Stimulated activated CD4-positive, alpha-beta T cell treated with anti-CD3 and anti-CD28 coated beads, Interleukin-15, amount 100 ng/mL, for 48 hours (primary cell): ENCODE measurements at places on chromosomes 16 and 17.

GRCh38 chr17:8709006-8709405 lies 35.6 kb downstream of the CCDC42 start:
- no peak for DNase-seq

DNA sequence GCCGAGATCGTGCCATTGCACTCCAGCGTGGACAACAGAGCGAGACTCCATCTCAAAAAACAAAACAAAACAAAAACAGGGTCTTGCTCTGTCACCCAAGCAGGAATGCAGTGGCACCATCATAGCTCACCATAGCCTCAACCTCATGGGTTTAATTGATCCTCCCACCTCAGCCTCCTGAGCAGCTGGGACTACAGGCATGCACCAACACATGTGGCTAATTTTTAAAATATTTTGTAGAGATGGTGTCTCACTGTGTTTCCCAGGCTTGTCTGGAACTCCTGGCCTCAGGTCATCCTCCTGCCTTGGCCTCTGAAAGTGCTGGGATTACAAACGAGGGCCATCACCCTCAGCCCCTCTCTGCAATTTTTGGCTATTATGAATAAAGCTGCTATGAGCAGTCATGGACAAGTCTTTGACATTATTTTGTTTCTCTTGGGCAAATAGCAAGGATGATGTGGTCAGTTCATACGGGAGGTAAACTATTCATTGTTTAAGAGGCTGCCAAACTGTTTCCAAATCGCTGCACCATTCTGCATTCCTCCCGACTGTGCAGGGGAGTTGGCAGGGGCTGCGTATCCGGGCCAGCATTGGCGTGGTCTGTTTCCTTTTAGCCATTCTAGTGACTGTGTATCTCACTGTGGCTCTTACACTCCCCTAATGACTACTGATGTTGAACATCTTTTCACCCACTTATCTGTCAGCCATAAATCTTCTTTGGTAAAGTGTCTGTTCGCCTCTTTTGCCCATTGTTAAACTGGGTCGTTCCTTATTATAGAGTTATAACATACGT lies 21.1 kb downstream of the EIF4A3 start:
- no peak for DNase-seq

GRCh38 chr17:14827396-14827919 lies 437.7 kb downstream of the PMP22 start:
- no peak for DNase-seq

DNA sequence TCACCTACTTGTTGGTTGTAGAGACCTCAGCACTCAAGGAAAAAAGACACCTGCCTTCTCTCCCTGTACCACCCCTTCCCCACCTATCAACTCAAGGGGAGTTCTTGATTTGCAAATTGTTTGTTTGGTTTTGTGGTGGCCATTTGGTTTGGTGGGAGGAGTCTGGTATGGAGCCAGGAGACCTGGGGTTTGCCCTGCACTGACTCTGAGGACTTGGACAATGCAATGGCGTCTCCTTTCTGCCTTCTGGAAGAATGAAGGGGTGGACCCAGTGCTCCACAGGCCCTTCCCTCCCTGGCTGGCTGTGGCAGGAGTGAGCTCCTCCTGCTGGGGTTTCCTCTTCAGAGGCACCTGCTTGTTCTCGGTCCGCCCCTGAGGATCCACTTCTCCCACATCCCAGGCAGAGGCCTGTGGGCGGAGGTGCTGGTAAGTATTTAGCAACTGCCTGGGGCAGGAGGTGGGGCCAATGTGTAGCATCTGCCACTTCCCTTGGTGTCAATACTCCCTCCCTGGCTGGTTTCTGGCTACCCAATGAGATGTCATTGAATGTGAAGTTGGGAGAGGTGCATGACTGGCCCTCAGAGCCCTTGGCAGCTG lies 164.5 kb downstream of the NTN1 start:
- DNase-seq: no peak

GRCh38 chr16:11079652-11080187 lies 135.4 kb downstream of the CLEC16A start:
- DNase-seq: no peak

DNA sequence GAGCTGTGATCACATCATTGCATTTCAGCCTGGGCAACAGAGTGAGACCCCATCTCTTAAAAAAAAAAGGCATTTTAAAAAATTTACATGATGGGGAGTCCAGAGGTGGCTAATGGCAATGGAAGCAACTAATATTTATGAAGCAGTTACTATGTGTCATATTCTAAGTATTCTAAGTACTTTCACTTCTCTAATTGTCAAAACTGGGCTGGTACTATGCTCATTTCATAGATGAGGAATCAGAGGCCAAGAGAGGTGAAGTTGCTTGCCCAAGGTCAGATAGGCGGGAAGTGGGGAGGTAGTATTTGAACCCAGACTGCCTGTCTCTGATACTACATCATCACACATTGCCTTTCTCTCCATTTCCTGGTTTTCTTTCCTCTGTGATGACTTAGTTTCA lies 50.7 kb downstream of the SLC5A11 start:
- no peak for DNase-seq

GRCh38 chr16:86732621-86733295 lies 154.4 kb downstream of the FOXL1 start:
- DNase-seq: no peak

GRCh38 chr17:79294459-79295071 lies 219.9 kb downstream of the ENGASE start:
- DNase-seq: no peak

DNA sequence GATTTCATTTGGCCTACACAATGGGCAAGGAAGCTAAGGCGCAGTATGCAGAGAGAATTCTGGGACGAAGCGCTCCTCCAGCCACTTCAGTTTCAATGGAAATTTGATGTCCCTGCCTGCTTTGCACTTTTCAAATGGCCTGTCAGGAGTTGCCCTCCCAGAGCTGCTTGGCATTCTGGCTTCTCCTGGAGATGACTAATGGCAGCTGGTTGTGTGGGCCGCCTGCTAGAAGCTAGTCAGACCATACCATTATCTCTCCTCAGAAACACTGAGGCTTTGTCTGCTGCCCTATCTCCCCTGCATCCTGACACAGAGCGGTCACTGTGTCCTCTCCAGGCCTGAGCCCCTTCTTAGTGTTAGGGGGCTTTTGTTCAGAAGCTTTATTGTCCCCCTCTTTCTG lies 180.1 kb downstream of the SPECC1 start:
- DNase-seq: no peak

DNA sequence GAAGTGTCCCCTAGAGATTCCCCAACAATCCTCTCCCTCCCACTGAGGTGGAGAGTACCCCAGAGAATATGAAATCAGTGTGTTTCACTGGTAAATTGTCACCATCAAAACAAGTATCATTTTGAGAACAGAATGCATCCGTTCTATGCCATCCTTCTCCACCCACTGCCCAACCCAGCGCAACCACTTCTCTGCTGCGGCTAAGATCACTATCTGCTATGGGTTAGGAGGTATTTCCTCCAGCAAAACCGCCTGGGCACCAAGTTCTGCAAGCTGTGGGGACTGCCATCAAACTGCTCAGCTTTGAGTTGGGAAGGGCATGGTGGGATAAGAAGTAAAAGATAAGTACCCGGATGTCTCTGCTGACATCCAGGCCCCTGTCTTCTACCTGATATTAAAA lies 24.4 kb downstream of the CNTNAP1 start:
- DNase-seq: peak; percentile 33

DNA sequence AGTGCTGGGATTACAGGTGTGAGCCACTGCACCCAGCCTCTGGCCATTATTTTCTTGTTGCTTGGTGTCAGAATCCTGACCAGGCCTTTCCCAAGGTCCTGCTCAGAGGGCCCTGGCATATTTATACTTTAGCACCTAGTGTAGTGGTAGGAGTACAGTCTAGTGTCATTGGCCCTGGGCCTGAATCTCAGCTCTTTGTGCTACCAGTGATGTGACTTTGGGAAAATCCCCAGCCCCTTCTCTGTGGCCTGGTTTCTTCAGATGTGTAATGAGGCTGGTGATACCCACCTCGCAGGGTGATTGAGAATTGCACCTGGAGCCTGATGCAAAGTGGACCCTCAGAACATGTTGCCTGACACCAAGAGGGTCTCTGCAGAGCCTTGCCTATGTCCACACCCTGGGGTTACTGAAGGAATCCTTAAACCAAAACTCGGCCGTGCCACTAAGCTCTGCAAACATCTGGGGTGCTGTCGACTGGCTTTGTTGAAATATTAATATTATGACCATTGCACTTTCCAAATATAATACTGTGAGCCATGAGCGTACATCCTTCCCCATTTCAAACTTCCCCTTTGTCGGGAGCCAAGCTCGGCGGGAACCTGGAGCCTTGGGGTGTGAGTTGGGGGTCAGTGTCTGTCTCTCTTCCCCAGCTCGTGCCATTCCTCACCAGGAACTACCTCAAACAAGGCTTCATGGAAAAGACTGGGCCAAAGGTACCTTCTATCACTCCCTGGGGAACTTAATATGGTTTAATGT lies 18.0 kb upstream of the RNF135 start:
- DNase-seq: no peak

GRCh38 chr17:28956112-28956511 lies 4.8 kb upstream of the PHF12 start:
- no peak for DNase-seq

GRCh38 chr16:20673882-20674683 lies 23.4 kb downstream of the ACSM1 start:
- no peak for DNase-seq

GRCh38 chr16:86584726-86585721 lies 6.7 kb downstream of the FOXL1 start:
- no peak for DNase-seq

GRCh38 chr17:4969551-4970173 lies 2.0 kb upstream of the SPAG7 start:
- peak; percentile 35 for DNase-seq

DNA sequence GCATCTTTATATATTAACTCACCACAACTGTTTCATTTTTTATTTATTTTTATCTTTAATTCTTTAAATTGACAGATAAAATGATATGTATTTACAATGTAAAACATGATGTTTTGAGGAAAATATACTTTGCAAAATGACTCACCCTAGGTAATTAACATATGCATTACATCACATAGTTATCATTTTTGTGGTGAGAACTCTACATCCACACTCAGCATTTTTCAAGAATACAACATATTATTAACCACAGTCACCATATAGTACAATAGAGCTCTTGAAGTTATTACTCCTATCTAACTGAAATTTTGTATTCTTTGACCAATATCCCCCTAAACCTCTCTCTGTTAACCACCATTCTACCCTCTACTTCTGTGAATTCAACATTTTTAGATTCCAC lies 194.7 kb upstream of the KIF2B start:
- DNase-seq: no peak

- DNase-seq: no peak
Measured at GRCh38 chr16:20760346-20760745, 3.5 kb upstream of the ACSM3 start.

- no peak for DNase-seq
Measured at GRCh38 chr16:89067677-89068443, 25.8 kb upstream of the ACSF3 start.

DNA sequence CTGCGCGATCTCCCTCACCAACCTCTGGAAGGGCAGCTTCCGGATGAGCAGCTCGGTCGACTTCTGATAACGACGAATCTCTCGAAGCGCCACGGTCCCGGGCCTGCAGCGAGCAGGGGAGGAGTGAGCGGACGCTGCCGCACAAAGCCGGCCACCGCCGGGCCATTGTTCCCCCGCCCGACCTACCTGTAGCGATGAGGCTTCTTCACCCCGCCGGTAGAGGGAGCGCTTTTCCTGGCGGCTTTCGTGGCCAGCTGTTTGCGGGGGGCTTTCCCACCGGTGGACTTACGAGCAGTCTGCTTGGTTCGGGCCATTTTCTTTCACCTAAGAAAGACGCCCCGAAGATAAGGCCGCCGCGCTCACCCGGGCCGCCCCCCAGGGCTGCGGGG lies 5.8 kb upstream of the UNK start:
- DNase-seq: no peak

- peak; percentile 75 for DNase-seq
Measured at GRCh38 chr17:82153745-82154375, 55.8 kb upstream of the FASN start.

DNA sequence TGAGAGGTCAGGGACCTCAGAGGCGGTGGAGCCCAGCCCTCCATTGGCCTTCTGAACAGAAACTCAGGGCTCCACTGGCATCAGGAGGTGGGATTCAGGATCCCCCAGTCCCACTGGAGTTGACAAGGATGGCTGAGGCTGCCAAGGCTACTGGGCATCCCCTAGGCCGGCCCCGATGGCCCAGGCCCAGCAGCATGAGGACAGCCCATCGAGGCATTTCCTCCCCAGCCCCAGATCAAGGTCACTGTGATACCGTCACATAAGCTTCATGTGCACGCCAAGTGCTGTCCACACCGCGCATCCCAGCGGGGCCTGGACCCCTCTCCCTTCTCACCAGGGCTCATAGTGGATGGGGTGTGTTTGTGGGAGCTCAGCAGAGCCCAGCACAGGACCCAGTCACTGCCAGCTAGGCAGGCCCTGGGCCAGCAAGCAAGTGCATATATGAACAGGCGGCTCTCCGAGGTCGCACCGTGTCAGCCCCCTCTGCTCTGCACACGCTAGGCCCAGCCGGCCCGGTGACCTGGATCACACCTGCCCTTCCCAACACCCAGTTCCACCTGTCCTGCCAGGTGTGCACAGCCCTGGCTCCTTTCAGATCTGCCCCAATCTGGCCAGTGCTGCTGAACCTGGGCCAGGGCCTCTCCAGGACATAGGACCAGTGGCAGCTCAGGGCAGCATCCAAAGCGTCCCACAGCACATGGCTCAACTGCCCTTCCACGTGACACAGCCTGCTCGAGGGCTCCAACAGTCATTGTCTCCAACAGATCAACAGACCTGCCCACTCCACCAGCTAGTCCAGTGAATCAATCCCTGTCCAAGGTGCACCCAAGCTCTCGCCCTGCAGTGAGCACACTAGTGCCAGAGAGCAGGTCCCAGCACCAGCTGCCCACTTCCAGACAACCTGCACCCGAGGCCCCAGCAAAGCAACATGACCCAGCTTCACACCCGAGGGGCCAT lies 32.8 kb upstream of the RASD1 start:
- no peak for DNase-seq

- no peak for DNase-seq
Measured at GRCh38 chr16:22314661-22315626, 17.7 kb downstream of the POLR3E start.

GRCh38 chr17:49299996-49300395 lies 62.1 kb downstream of the ZNF652 start:
- no peak for DNase-seq

GRCh38 chr17:82281502-82282238 lies 8.2 kb upstream of the CSNK1D start:
- DNase-seq: no peak

- no peak for DNase-seq
Measured at GRCh38 chr17:72523491-72523890, 402.7 kb downstream of the SOX9 start.

DNA sequence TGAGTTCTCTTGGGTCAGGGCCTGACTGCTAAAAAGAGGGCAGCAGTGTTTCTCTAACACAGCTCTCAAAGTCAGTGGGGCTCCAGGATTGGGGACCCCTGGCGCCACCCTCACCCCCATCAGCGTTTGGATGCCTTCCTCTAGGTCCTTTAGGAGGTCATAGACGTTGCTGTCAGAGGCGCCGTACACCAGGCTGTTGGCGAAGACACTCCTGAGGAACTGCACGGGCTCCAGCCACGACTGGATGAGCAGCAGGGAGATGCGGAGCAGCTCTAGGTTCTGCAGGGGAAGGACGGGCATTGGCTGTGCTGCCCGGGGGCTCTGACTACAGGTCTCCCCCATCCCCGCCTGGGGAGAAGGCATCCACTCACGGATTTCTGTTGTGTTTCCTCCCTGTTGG lies 993 bp downstream of the GH1 start:
- DNase-seq: no peak

- no peak for DNase-seq
Measured at GRCh38 chr17:34756637-34757021, 177.2 kb downstream of the TMEM132E start.
